ENCODE measurements at places on chromosomes 5 and 9. TPM values are rescaled to one million over a fixed set of nuclear protein-coding genes. Genes with fewer than 3 reads are reported as not detected.

The FRMD3 gene
- total RNA-seq: 0.43 TPM

The ANKDD1B gene
- 0.72 TPM for total RNA-seq

The WNT8A gene
- not detected for total RNA-seq

The TRIM52 gene
- 1.7 TPM for total RNA-seq

The SUSD1 gene
- 10.2 TPM for total RNA-seq

The TMOD1 gene
- total RNA-seq: 0.48 TPM

The SSBP2 gene
- 8.2 TPM for total RNA-seq

The SPINK4 gene
- total RNA-seq: not detected

The DRD1 gene
- not detected for total RNA-seq

The KLHL3 gene
- total RNA-seq: 1.1 TPM

The CCDC183 gene
- total RNA-seq: not detected

The SUSD3 gene
- total RNA-seq: 1.7 TPM

The FBN2 gene
- 21.2 TPM for total RNA-seq

The BTNL9 gene
- total RNA-seq: not detected

The IFNA21 gene
- not detected for total RNA-seq

The CCNI2 gene
- 0.48 TPM for total RNA-seq

The TAF11L13 gene
- not detected for total RNA-seq

The TICAM2 gene
- total RNA-seq: 0.72 TPM

The FRRS1L gene
- total RNA-seq: not detected

The PCDHGB7 gene
- total RNA-seq: 3.4 TPM

The NUTM2F gene
- total RNA-seq: not detected

The TMEM215 gene
- total RNA-seq: not detected

The ANXA2R gene
- 0.48 TPM for total RNA-seq

The ERGIC1 gene
- 95.2 TPM for total RNA-seq

The ARAP3 gene
- total RNA-seq: 6.2 TPM

The CNTNAP3 gene
- total RNA-seq: 7.0 TPM

The TXNDC8 gene
- total RNA-seq: not detected

The PRR16 gene
- total RNA-seq: 0.48 TPM

The IQGAP2 gene
- total RNA-seq: not detected

The TMEM38B gene
- 37.1 TPM for total RNA-seq

The PCDHGA3 gene
- under 0.01 TPM for total RNA-seq

The F12 gene
- total RNA-seq: 13.2 TPM

The MARVELD2 gene
- 24.8 TPM for total RNA-seq

The SLC34A1 gene
- 0.43 TPM for total RNA-seq

Data from tracheal epithelial cell (primary cell).